ENCODE measurements at places on chromosomes 2 and 18. TPM values are rescaled to one million over a fixed set of nuclear protein-coding genes. Genes with fewer than 3 reads are reported as not detected.

The YIPF4 gene
- total RNA-seq: 17.0 TPM

The ACADL gene
- 0.51 TPM for total RNA-seq

The C2orf72 gene
- total RNA-seq: 0.29 TPM

The ITPRID2 gene
- 112 TPM for total RNA-seq

The EPG5 gene
- 13.6 TPM for total RNA-seq

The CDH19 gene
- total RNA-seq: not detected

The STON1 gene
- 2.0 TPM for total RNA-seq

The MAP3K19 gene
- not detected for total RNA-seq

The TMEM178A gene
- total RNA-seq: 2.8 TPM

The ITGB6 gene
- total RNA-seq: 50.4 TPM

The IL1R1 gene
- total RNA-seq: 5.7 TPM

The PFN4 gene
- not detected for total RNA-seq

The SERPINB13 gene
- total RNA-seq: not detected

The FMNL2 gene
- total RNA-seq: 25.6 TPM

The MTX2 gene
- 52.2 TPM for total RNA-seq

The POTEI gene
- not detected for total RNA-seq

The UGT1A5 gene
- not detected for total RNA-seq

The IL1R2 gene
- 5.4 TPM for total RNA-seq

The PDE6D gene
- 32.9 TPM for total RNA-seq

All from epithelial cell of proximal tubule (primary cell).